Mesothelial cell of epicardium (in vitro differentiated cells): ENCODE measurements at places on chromosomes 5 and 9. TPM values are rescaled to one million over a fixed set of nuclear protein-coding genes. Genes with fewer than 3 reads are reported as not detected.

- no peak overlapping the region for H3K27ac ChIP-seq
- H3K36me3 ChIP-seq, result peaks cover 1% of the 10 kb centered on the region
- DNase-seq, result no peak
These were observed 57.4 kb upstream of the SLC25A51 start for GRCh38 chr9:37961351-37961750.

DNA sequence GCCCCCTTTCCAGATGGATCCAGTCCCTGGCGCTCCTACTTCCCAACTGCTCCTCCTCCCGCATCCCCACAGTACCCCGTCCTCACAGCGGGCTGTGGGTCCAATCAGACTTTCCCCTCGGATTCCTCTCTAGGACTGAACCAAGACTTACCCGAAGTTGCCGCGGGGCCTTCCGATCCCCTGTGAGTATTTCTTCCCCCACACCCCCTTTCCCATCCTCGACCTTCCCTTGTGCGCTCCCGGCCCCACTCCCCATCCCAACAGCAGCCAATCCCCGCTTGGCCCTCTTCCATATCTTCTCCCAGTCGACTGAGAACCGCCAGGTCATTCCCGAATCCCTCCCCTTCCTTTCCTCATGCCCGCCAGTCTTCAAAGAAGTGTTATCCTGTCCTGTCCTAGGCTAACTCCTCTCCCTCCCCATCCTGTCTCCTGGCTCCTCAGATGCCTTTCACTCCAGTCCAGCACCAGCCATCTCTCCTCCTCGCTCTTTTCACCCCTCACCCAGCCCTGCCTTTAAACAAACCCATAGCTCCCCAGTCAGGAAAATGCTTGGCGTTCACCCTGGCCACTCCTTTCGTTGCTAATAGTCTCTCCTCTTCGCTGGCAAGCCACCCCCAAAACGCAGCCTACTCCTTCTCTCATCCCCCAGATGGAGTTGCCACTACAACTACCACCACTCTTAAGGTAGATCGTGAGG, 646 bp downstream of the SWI5 start:
- peaks cover 5% of the 10 kb centered on the region for H3K36me3 ChIP-seq
- peak overlapping the region; percentile 96 for H3K27ac ChIP-seq
- DNase-seq, result no peak
- peak overlapping the region; percentile 94 for H3K4me3 ChIP-seq

GAPT gene
- total RNA-seq, result 1.3 to 2.0 TPM (median 1.6 TPM) in 3 replicates

MYOZ3 gene
- 8.5 to 9.4 TPM (median 8.5 TPM) in 3 replicates for total RNA-seq

DNA sequence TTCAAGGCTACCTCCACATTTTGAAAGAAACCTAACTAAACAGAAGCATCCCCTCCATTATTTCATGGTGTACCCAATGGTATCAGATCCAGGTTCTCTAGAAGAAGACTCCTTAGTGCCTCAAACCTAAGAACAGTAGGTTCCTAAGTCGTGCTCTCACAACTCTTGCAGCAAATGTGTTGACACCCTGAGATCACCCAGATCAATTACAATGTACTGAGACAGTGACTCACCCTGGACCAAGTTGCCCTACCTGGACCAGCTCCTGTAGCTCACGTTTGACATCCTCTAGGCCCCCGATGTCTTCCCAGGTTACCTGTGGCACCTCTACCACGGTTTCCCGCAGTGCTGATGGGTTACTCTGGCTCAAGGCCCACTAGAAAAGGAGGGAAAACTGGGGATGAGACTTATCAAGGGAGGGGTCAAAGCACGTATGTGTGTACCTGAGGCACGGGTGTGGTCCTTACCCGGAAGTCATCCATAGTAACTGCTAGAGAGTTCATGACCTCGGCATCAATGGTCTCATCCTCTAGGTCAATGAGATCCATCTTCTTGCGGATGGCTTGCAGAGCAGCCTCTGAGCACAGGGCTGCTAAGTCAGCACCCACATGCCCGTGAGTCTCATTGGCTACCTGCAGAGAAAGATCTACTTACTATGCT, 11.7 kb downstream of the VCP start:
- H3K27me3 ChIP-seq, result no peaks in the 10 kb centered on the region
- H3K36me3 ChIP-seq, result peaks cover 72% of the 10 kb centered on the region
- no peak overlapping the region for H3K27ac ChIP-seq
- DNase-seq, result no peak
- H3K4me3 ChIP-seq, result no peak overlapping the region

DNA sequence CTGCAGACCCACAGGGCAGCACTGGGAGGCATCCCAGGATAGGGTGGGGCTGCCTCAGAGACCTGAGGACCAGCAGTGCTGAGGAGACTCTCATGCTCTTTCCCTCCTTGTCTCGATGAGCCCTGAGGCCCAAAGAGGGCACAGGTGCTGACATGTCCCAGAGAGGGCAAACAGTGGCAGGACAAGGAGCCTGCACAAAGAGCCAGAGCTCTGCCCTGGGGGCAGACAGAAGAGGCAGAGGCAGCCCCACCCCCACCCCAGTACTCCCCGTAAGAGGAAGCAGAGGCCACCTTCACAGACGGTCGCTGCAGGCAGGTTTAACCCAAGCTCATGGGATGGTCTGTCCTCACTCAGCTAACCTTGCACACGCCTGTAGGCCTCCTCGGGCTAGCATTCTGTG, 29.4 kb upstream of the TTLL11 start:
- no peaks in the 10 kb centered on the region for H3K36me3 ChIP-seq
- peaks cover 37% of the 10 kb centered on the region for H3K27me3 ChIP-seq
- no peak overlapping the region for H3K4me3 ChIP-seq
- H3K4me1 ChIP-seq, result peaks cover 15% of the 10 kb centered on the region
- H3K27ac ChIP-seq, result no peak overlapping the region
